ENCODE measurements at places on chromosomes 7 and 10. TPM values are rescaled to one million over a fixed set of nuclear protein-coding genes. Genes with fewer than 3 reads are reported as not detected.
A peak's percentile ranks its signal among the peaks of the same experiment; 100 is the strongest.

Gene ABCB1
- 8.8 TPM for total RNA-seq

Gene PRLHR
- not detected for total RNA-seq

- peaks cover 23% of the 10 kb centered on the region for H3K36me3 ChIP-seq
- peak; percentile 41 for DNase-seq
- no peak overlapping the region for H3K4me3 ChIP-seq
- peak overlapping the region; percentile 49 for H3K27ac ChIP-seq
- H3K27me3 ChIP-seq = no peaks in the 10 kb centered on the region
- peaks cover 7% of the 10 kb centered on the region for H3K4me1 ChIP-seq
Observed at GRCh38 chr10:1036341-1036791, 10.7 kb upstream of the IDI2 start.

DNA sequence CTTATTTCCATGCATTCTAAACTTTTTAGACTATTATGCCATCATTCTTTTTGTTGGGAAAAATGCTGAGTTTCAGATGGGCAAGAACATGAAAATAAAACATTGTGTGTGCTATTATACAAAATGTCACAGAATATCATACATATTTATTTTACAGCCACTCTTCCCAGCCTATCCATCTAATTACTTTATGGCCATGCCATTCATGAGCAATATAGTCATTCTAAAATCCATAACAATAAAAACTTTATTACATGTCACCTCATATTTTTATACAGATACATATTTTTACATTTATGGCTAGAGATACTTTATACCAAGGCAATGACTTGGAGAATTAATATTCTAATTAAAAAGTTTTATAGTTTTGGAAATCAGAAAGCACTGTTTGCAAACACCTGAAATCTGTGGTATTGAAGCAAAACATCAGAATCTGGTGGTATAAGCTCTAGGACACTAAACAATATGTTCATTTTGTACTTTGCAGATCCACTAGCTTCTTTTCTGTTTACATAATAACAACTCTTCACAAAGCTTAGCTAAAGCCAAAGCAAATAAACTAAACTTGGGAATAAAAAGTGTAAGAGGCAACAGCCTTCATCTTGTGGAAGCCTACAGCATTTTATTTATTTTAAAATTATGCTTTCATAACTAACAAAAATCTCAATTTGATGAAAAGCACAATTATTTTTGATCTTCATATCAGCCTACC lies 210.1 kb downstream of the RNLS start:
- no peak overlapping the region for H3K27ac ChIP-seq
- H3K27me3 ChIP-seq = no peaks in the 10 kb centered on the region
- H3K36me3 ChIP-seq = no peaks in the 10 kb centered on the region

Gene MRC1
- total RNA-seq = not detected

Gene CTAGE4
- 1.6 TPM for total RNA-seq

Gene PRSS2
- not detected for total RNA-seq

GRCh38 chr7:107499731-107500130 lies 29.9 kb downstream of the GPR22 start:
- no peak for DNase-seq
- H3K27ac ChIP-seq = no peak overlapping the region
- H3K4me1 ChIP-seq = peaks cover 16% of the 10 kb centered on the region
- no peaks in the 10 kb centered on the region for H3K27me3 ChIP-seq
- H3K36me3 ChIP-seq = peaks cover 19% of the 10 kb centered on the region
